CD4-positive, alpha-beta T cell treated with Interleukin-12 subunit alpha and Interleukin-12 subunit beta, for 1 hour (primary cell): ENCODE measurements at places on chromosomes 1 and 21.

DNA sequence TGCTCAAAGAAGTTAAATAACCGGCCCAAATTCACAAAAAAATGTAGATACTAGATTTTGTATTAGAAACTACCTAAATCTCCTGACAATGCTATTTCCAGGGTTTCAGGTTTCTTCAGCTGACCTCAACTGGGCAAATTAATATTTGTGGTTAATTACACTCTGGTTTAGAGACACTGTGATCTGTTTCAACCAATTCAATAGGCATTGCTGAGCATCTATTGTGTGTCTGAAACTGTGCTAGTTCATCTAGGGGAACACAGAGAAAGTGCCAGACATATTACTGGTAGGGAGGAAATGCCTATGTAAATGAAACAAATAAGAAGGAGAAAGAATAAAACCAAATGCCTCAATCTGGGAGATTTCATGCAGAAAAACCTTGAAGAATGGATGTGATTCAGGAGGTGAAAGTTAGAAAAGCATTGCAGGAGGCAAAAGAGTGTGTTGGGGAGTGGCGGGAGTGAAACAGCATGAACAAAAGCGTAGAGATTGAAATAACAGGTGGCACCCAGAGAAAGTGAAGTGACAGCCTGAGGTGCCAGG, 51.3 kb upstream of the IVNS1ABP start:
- no peak for DNase-seq

GRCh38 chr1:229437443-229437842, 3.5 kb upstream of the ACTA1 start:
- DNase-seq, result no peak

- DNase-seq, result no peak
Measured at GRCh38 chr1:181012203-181012745, 10.4 kb downstream of the STX6 start.

DNA sequence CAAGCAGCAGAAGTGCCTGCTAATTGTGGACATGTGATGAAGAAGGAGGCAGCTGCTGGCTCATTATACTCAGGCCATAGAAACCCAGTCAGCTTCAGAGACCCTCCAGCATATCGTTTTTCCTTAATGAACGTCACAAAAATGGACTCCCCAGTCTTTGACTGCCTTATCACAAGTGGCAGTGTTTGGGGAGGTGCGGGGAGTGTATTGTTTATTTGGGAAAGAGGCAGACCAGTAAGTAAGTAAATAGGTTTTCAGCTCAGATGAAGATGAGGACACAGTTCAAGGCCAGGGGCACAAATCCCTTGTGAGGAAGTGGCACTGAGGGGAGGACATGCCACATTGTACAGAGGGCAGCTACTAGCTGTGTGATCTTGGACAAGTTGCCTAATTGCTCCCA, 43.5 kb upstream of the NRDC start:
- no peak for DNase-seq

- no peak for DNase-seq
Measured at GRCh38 chr21:16179773-16180172, 450.0 kb downstream of the USP25 start.

- DNase-seq, result no peak
Measured at GRCh38 chr1:47201179-47201578, 11.3 kb upstream of the PDZK1IP1 start.

GRCh38 chr1:10652626-10653025, 143.8 kb downstream of the CASZ1 start:
- no peak for DNase-seq

DNA sequence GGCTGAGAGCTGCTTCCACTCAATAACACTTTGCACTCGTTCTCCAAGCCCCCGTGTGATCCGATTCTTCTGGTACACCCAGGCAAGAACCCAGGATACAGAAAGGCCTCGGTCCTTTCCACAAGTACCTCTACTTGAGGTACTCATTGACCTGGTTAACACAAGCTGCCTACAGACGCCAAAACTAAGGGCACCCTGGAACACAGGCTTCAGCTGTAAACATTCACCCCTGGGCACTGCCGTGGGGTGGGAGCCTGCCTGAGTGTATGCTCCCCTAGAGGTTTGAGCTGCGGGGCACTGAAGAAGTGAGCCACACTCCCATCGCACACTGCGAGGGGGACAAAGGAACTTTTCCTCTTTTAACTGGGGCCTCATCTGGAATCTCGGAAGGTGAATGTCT, 30.5 kb downstream of the LRRC3 start:
- no peak for DNase-seq

DNA sequence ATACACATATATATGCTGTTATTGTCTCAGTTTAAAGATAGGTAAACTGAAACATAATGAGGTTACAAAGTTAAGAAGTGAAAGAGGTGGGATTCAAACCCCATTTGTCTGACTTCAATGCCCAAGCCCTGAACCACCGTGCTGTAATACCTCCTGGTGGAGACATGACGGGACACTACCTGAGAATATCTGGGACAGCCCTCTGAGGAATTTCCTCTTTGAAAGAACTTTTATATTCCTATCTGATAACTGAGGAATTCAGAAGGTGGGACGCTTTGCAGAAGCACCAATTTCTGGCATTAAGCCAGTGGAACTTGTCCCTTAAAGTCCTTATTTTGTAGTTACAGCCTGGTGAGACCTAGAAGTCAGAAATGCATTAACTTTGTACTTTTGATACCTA, 32.1 kb upstream of the FASLG start:
- no peak for DNase-seq
